Stimulated activated CD4-positive, alpha-beta T cell treated with anti-CD3 and anti-CD28 coated beads, Interleukin-4, amount 100 ng/mL, for 4 hours (primary cell): ENCODE measurements at places on chromosomes 7 and 10.

- no peak for DNase-seq
These were observed 157.2 kb downstream of the CHRM2 start for GRCh38 chr7:137025469-137026175.

DNA sequence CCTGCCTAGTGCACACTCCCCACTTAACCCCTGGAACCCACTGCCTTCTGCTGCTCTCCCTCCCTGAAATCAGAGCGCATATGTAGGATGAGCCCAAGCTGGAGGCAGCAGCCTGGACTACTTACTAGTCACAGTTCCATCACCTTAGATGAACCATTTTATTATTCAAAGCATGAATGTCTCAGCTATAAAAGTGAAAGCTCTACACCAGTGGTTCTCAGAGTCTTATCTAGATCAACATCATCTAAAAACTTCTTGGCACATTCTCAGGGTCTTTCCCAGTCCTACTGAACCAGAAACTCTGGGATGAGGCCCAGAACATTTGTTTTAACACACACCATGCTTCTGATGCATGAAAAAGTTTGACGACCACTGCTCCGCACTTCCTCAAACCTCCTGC, 100.3 kb upstream of the ANK3 start:
- DNase-seq = no peak

DNA sequence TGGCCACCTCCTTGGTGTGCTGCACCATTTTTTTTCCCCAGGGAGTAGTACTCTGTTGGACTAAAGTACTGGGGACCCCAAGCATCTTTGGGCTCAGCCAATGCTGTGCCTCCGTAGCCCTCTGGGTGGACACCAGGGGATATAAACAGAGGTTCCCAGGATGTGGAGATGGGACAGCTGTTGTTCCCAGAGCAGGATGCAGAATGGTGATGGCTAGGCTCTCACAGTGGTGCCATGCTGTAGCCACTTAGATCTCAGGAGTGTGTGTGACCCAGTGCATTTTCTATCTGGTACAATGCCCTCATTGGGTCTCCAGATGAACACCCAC, 50.9 kb upstream of the SCIN start:
- no peak for DNase-seq

- peak; percentile 44 for DNase-seq
These were observed 8.9 kb upstream of the EXOC6 start for GRCh38 chr10:92839191-92840085.

DNA sequence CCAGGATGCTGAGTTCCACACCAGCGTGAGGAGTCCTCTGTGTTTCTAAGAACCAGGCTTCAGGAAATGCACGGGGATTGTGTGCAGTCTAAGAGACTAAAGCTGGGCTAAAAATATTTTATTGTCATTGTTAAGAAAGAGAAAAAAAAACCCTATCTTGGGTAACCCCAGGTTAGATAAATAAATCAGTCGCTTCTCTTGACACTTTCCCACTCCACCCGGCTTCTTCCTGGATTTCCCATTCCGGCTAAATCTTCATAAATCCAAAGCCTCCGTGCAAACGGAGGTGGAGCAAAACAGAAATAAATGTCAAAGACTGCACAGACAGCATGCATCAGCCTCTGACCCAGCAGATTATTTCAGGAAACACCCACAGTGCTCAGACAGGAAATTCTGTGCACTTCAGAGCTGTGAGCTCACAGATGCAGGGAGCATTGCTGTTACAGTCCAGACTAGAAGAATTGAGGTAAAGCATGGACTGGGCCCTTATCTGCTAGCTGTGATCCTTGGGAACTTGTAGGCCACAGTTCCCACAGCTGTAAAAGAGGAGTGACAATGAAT, 44.8 kb upstream of the GRID1 start:
- no peak for DNase-seq

- DNase-seq = no peak
These were observed 582.8 kb upstream of the NRP1 start for GRCh38 chr10:33917069-33917780.

DNA sequence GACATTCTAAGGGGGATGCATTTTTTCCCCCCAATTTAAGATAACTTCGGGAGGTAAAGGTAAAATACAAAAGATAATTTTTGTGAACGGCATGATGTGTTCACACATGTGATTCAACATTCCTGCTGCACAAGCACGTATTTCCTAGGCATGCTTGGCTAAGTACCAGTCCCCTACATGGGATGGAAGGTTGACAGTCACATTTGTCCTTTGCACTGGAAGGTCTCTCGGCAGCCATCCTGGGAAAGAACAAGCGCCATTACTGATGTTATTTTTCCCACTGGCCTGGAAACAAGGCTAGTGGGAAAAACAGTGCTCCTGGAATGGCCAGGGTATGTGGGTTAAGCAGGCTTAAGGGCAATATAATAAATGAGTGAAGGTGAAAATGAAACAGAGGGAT, 276.2 kb upstream of the AOAH start:
- no peak for DNase-seq

DNA sequence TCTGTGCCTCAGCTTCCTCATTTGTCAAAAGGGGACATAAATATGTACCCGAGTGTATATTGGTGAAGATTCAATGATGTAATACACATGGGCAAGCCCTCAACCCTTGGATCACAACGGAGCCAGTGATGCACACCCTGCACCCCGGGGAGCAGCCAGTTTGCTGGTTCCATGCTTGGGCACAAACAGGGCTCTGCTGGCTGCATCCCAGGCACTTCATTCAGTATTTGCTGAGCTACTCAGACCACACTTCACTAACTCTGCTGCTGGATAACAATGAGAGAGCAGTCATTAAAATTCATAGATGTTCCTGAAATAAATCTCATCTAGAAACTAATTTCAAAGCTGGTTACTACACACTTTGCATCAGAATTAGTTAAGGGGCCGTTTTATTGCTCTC, 72.0 kb downstream of the SCRN1 start:
- no peak for DNase-seq

GRCh38 chr7:155456738-155457543, 988 bp upstream of the EN2 start:
- peak; percentile 52 for DNase-seq

DNA sequence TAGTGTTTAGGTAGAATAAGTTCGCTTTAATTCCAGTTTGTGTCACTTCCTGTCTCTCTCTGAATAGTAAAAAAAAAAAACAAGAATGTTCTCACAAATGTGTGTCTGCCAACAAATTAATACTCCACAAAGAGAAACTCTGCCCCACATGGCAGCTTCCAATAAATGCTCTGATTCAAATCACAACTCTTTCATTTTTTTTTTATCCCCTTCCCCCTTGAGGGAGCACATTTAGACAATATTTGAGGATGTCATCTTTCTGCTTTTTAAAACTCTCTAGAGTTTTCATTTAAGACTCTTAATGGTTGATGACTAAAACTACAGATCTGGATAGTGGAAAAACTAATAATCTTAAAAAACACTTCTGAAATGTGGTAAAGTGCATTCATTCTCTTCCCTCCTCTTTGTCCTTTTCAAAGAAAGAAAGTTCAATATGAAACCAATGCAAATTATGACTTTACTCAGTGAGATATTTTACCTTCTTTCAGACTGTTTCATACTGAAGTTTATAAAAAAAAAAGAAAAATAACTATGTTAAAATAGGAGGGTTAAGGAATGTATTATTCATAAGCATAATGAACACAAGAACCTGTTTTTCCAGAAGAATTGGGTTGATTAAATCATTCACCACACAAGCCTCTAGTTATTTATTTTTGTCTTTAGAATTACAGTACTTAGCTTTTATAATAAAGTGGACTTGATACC, 42.3 kb downstream of the ARID5B start:
- no peak for DNase-seq

GRCh38 chr7:19113855-19114550, 3.4 kb downstream of the TWIST1 start:
- DNase-seq = no peak

DNA sequence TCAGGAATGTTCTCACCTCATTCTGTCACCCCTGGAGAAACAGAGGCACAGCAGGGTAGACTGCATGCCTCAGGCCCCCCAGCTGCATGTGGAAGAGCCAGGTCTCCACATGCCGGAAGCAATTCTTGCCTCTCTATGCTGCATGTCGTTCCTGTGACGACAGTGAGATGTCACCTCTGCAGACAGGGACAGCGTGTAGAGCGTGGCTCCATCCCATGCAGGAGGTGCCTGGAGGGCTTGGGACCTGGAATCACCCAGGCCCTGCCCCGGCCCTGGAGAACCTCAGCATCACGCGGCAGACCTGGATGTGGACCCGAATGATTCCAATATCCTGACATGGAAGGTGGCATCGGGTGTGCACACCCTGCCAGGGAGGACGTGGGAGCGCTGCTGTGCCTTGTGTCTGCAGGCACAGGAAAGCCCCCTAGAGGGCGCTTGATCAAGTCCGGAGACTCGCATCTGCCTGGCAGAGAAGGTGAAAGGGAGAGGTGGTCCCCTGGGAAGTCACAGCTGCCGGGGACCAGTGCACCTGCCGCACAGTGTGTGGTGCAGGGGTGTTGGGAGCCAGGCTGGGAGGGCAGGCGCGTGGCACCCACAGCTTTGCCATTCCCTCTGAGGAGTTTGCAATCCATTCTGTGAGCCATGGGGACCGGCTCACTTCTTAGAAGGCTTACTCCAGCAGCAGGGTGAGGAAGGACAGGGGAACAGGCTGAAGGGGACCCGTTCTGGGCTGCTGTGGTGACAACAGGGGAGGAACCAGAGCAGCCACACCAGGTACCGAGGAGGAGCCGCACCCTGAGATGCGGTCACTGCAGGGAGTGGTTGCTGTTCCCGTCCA, 45.3 kb upstream of the EN2 start:
- DNase-seq = peak; percentile 26

DNA sequence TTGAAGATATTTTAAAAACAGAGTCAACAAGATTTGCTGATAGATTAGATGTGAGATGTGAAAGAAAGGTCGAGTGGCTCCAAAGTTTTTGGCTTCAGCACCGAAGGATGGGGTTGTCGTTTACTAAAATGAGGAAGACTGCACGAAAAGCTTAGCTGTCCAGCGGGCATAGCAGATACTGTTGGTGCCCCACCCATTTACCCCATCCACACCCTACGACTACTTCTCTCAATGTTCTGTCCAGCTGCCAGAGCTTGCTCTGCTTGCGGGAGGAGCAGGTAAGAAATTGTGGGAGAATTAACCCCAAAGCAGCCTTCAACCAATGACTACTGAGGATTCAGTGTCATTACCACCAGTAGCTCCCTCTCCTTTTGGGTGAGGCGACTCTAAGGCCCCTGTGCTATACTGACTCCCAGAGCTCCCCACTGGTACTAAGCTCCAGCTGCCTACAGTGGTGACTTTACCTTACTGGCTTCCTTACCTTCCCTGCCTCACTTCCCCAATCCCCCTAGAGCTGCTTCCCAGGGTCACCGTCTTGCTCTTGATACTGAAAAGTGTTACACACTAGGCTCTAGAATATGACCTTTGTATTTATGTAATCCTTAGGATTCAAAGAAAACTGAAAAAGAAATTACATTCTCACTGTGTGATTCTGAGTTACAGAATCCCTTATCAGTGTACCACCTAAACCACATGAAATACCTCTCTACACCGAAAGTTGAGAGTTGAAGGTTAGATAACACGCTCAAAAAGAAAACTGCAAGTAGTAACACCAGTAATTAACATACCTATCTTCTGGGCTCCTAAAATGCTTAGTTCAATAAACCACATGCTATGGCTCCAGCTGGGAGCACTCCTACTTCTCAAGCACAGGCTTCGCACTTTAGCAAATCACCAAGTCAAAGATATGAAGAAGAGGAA, 22.3 kb downstream of the CACUL1 start:
- DNase-seq = no peak
